ENCODE measurements at places on chromosomes 1 and 21.
A peak's percentile ranks its signal among the peaks of the same experiment; 100 is the strongest.

GRCh38 chr1:97693601-97694000, 227.2 kb downstream of the DPYD start:
- peak; percentile 75 for DNase-seq

- peak; percentile 35 for DNase-seq
These were observed 6.3 kb downstream of the TMEM81 start for GRCh38 chr1:205077934-205078311.

DNA sequence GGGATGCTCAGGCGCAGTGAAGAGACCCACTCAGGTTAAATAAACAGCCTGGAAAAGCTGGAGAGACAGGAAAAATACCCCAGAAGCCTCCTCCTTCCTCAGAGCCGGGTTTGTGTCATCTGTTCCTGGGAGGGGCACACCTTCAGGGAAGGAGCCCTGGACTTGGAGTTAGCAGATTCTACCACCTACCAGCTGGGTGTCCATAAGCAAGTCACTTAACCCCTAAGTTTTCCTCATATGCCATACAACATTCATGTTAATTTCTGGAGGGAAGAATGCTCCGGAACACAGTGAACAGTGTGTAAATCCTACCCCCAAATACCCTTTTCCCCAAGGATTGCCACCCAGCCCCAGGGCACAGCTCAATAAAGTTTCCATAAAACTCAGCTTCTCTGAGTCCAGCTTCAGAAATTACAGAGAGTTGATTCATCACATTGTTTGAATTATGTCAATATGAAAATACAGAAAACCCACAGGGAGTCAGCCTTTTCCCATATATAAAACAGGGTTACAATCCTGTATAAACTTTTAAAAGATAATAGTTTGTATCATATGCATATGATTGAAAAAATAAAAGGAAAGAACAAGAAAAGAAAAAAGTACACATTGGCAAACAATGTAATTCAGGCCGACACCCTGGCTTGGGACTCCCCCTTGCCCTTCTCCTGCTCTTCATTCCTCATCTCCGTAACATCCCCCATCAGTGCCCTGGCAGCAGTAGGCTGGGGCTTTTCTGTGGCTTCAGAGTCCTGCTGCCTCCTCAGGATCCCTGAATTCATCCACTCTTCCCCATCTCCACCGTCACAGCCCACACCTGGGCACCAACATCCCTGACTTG, 291.8 kb upstream of the USP24 start:
- DNase-seq = peak; percentile 43

DNA sequence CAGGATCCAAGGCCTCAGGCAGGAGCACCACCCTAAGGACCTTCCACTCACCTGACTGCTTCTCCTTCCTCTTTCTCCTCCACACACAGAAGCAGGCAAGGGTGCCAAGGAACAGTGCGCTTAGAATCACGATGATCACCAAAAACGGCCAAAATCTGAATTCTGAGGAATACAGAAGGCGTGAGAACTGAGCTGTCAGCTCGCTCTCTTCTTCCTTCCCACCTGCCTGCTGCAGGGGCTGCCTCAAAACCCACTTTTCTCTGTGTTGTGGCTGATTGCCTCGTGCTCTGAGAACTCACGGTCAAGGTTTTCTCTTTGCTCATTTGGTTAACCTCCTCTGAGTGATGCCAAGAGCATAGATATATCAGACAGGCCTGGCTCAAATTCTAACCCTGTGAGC, 23.8 kb downstream of the CD244 start:
- no peak for DNase-seq

GRCh38 chr1:184840596-184840995, 85.9 kb upstream of the EDEM3 start:
- DNase-seq = no peak

DNA sequence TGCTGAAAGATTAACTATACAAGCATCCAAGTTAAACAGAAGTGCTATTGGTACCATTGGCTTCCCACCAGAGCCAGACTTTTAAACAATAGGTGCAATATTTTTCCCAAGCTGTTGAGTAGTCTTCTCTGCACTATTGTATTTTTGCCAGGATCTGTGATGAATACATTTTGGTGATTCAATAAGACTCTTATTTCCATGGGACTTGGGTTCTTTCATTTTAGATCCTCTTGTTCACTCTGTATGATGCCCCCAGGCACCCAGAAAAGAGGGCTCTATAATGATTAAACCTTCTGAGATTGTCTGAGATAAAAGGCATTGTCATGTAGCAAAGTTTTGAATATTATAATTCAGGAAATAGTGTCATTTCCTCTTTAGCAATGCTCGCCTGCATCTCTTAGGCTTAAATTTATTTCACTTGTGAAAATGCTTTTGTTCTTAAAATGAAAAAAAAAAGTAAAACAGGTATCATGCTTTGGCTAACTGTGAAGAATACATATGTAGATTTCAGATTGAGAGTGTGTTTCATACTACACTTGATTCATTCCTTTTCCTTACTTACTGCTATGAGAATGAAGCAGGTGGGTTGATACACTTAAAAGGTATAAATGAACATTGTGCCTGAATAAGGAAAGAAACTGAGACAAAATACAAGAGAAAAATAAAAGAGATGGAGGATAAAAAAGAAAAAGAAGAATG, 275.0 kb downstream of the HMCN1 start:
- peak; percentile 26 for DNase-seq

GRCh38 chr1:94623560-94624148, 82.1 kb upstream of the F3 start:
- DNase-seq = no peak

- no peak for DNase-seq
These were observed 50.3 kb upstream of the DENND1B start for GRCh38 chr1:197825541-197825940.

GRCh38 chr1:58983162-58983561, 199.3 kb upstream of the JUN start:
- DNase-seq = peak; percentile 89

GRCh38 chr1:2442661-2443060, 30.3 kb upstream of the PEX10 start:
- no peak for DNase-seq

DNA sequence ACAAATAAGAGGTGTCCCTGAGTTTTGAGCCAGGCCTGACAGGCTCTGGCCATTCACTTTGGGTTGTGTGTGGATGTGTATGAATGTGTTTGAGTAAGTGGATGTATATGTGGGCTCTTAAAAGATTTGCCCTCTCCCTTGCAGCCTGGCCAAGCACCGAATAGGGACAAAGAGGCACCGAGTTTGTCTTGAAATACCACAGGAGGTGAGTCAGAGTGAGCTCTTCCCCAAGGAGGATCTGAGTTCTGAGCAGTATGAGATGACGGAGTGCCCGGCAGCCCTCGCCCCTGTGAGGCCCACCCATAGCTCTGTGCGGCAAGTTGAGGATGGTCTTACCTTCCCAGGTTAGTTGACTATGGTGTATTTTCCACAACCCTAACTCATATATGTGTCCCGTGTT, 19.0 kb downstream of the KDM4A start:
- peak; percentile 9 for DNase-seq

GRCh38 chr1:107009281-107009680, 47.2 kb upstream of the PRMT6 start:
- DNase-seq = no peak

GRCh38 chr21:38533887-38534286, 35.6 kb upstream of the ERG start:
- DNase-seq = no peak

- DNase-seq = peak; percentile 64
These were observed 15.2 kb downstream of the LRRN2 start for GRCh38 chr1:204670152-204670927.

DNA sequence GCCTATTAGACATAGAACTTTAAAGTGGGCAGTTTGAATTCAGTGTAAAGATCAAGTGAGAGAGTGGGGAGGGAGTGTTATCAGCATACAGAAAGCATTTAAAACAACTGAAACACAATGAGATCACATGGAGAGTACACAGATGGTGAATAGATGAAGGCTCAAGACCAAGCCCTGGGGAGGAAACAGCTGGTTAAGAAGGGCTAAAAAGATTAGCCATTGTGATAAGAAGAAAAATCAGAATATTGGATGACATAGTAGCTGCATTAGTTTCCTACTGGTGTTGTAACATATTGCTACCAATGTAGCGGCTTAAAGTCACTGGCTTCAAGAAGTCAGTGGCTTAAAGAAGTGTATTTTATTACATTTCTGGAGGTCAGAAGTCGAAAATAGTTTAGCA, 443.4 kb upstream of the RGS18 start:
- DNase-seq = no peak

DNA sequence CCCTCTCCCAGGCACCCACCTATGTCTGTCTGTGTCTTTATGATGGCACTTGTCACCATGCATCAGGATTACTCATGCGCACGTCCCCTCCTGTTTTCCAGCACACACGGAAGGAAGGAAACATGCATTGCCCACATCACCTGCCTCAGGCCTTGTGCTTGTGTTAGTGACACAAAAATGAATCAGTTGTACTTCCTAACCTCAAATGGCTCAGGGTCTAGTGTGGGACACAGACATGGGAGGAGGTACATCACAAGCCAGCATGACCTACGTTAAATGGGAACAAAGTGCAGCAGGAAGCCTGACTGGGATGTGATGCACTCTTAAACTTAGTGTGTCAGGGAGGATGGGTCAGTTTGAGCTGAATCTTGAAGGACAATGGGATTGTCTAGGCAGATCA, 126.7 kb downstream of the TRABD2B start:
- no peak for DNase-seq

GRCh38 chr1:59506952-59507351, 210.1 kb downstream of the FGGY start:
- DNase-seq = peak; percentile 80

DNA sequence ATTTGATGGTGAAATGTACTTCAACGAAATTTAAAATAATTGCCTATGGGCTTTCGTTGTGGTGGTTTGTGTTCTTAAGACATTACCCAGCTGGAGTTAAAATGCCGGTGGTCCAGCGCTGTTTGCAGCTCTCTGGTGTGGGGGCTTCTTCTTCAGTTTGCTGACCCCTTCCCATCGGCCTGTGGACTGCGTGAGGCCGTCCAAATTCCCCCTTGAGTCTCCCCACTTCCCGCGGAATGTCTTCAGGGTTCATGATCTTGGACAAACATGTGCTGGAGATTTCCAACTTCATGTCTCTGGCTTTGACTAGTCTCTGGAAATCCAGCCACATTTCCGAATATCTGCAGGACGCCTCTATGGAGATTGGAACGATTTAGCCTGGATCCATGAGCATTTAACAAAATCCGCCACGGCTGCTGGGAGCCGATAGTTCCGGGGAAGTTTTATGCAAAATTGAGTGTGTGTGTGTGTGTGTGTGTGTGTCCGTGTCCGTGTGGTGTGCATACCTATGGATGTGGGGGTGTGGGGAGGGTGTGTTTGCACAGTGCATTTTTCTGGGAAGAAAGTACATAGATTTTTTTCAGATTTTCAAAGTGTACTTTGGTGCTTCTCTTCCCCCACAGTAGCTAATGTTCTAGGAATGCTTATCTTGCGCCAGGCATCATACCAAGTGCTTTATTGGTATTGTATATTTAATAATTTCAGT, 117.2 kb downstream of the PCP4 start:
- no peak for DNase-seq

DNA sequence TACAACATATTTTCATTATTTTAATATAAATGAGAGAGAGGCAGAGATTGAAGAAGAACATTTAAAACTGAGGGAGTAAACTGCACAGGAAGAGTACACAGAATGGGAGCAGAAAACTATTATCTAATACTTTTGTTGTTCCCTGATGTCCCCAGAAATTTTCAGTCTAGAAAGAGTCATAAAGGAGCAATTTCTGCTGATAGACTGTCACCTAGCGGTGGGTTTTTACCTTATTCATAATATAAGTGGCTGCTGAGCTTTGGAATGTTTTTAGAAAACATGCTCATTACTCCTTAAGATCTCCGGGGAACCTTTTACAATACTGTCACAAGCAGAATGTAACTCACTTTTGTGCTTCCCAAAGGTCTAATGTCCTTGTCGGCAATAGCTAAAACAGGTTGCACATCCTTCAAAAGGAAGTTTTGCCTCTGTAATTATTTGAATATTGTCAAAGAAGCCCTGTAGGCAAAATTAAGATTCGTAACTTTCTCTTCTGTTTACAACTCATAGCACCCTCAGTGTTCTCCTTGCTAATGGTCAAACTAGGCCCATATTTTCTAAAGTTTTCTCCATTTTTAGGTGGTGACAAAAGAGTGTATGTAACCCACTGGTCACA, 4.9 kb upstream of the NPL start:
- peak; percentile 53 for DNase-seq

GRCh38 chr1:50275566-50275965, 147.7 kb downstream of the DMRTA2 start:
- DNase-seq = no peak

DNA sequence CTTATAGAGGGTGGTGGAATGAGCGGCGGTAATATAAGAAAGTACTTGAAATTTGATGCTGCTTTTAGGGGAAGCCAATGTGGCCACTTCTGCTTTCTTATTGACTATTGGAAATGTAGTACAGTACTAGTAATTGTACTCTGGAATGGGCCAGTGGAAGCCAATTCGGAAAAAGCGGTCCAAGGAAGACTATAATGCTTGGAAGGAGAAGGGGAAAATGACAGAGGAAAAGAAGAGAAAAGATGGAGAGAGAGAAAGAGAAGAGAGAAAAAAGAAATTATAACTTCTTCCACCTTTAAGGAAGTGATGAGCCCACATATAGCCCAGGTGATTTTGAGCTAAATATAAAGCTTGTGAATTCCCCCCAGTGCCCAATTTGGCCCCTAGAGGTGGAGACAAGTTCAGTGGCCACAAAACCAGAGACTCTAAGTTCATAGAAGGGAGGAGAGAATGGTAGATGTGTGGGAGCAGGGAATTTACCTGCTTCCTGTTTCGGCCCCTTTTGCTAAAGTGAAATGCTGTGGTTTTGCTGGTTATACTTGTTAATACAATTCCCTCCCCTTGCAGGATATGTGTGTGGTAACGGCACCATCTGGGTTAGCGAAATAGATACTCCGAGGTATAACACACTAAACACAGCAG, 35.7 kb upstream of the DUSP10 start:
- no peak for DNase-seq

- no peak for DNase-seq
These were observed 102.0 kb upstream of the COA6 start for GRCh38 chr1:234271243-234271606.

DNA sequence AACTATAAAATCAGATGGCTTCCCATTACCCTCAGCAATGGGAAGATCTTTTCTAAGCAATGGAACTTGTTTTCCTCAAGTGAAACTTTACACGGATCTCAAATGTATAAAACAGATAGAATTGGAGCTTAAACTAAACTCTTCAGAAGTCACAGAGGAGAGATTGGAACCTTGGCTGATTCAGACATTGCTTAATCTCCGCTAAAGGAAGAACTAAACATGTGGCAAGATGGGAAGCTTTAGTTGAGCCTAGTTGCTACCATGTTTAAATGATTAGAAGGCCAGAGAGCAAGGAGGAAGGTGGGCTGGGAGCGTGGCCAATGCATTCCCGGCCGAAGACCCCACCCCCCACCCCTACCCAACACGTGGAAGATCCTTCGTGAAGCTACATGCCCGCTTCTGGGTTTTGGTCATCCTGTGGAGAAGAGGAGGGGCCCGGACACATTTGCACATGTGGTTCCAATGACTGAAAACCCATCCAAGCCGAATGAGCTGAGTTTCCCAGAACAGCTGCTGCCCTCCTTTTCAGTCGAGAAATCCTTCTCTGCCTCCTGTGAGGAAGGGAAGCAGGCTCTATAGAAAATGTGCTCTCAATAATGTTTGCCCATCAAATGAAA, 164.3 kb downstream of the MIS18A start:
- peak; percentile 84 for DNase-seq

GRCh38 chr1:19835578-19835977, 20.5 kb upstream of the RNF186 start:
- peak; percentile 67 for DNase-seq
